Activated naive CD8-positive, alpha-beta T cell treated with anti-CD3 and anti-CD28 coated beads, Interleukin-2, amount 50 U/mL, for 16 hours (primary cell): ENCODE measurements at places on chromosomes 12 and 14.

GRCh38 chr14:20387576-20387975 is 25.7 kb downstream of the TEP1 start:
- DNase-seq, result no peak

- DNase-seq, result no peak
These were observed 77.3 kb downstream of the PDE3A start for GRCh38 chr12:20445687-20446086.

GRCh38 chr12:121795034-121795968 is 1.8 kb upstream of the RHOF start:
- DNase-seq, result peak; percentile 62

- no peak for DNase-seq
These were observed 5.4 kb downstream of the HSPB8 start for GRCh38 chr12:119183942-119184695.

DNA sequence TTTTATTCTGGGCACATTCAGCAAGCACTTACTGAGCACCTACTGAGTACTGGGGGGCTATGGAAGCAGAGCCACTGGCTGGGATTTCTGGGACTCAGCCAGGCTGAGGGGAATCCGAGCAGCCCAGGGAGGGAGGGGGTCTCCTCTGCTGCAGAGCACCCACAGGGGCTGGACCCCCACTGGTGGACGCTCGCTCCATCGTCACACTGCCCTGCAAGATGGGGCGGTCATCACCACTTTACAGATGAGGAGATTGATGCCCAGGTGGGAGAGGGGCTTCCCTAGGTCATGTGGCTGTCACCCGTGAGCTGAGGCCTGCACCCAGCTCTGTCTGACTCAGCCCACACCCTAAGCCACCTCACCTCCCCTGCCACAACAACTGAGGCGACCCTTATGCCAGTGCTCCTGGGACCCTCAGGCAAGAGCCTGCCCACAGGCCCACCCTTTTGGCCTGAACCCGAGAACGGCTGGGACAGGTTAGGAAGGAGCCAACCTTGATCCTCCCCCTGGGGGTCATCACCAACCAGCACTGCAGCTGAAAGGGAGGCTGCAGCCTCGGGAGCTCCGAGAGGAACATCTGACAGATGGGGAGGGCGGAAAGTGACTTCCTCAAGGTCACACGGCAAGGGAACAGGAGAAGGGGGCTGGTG is 74.4 kb downstream of the SERPINA3 start:
- DNase-seq, result no peak

- no peak for DNase-seq
These were observed 13.0 kb downstream of the KLRD1 start for GRCh38 chr12:10320643-10321042.

DNA sequence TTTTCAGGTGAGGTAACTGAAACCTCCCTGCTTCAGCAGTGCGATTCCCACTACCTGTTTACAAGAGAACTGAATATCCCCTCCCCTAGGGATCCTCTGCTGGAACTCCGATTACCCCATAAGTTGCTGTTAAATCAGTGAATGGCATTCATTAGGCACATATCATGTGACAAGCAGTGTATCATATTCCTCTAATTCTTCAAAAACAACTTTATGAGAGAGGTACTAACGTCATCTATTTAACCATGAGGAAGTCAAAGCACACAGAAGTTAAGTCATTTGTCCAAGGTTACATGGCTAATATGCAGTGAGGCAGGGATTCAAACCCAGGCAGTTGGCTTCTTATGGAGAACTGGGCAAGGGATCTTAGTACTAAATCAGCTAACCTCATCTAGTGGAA is 43.9 kb upstream of the PCED1B start:
- no peak for DNase-seq

GRCh38 chr12:109513977-109514376 is 36.5 kb downstream of the UBE3B start:
- DNase-seq, result no peak

- no peak for DNase-seq
These were observed 308.0 kb upstream of the LMO3 start for GRCh38 chr12:16913832-16914490.

DNA sequence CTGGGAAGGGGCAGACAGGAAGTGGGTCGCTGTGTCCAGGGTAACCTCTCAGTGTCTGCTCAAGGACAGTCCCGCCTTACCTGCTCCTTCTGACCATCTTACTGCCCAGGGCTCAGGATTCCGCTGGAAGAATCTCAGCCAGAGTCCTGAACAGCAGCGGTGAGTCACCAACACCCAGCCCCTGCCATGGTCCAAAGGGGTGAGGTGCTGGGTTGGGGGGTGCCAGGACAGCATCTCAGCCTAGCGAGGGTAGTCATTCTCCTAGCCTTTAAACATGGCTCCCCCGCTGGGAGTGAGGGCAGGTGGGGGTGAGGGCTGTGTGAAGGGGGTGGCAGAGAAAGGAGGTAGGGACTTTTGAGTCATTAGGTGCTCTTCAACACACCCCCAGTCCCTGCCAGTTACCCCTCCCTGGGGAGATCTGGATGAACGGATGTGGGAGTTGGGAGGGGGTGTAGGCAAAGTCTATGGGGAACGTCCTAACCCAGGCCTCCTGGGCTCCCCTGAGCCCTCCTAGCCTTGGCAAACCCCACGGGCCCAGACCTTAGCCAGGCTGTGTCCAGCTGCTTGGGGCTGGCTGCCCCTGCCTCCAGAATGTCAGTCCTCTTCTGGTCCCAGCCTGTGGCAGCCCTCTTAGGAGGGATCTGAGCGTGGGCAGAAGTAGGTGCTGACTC is 2.5 kb downstream of the TAMALIN start:
- no peak for DNase-seq

GRCh38 chr12:2395354-2395977 is 342.7 kb downstream of the CACNA1C start:
- no peak for DNase-seq
